ENCODE measurements at places on chromosomes 3 and 15. TPM values are rescaled to one million over a fixed set of nuclear protein-coding genes. Genes with fewer than 3 reads are reported as not detected.

DNA sequence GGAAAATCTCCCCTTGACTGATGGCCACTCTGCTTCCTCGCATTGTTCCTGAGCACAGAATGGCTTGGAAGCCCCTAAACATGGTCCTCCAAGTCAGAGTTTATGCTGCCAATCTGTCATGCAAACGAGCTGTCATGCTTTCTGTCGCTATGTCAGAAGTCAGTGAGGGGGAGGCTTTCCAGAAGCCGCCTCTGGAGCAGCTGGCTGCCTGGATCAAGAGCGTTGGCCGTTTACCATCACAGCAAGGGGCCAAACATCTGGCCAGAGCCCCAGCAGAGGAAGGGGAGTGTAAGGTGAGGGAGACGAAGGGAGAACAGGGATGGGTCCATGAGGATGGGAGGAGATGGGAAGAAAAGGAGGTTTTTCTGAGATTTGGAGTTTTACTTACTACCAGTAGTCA lies 372.6 kb upstream of the NR2F2 start:
- no peak for DNase-seq

DNA sequence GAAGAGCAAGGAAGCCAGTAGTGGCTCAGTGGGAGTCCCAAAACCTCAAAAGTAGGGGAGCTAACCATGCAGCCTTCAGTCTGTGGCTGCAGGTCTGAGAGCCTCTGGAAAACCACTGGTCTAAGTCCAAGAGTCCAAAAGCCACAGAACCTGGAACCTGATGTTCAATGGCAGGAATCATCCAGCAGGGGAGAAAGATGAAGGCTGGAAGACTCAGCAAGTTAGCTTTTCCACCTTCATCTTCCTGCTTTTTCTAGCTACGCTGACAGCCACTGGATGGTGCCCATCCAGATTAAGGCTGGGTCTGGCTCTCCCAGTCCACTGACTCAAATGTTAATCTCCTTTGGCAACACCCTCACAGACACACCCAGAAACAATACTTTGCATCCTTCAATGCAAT lies 626.3 kb downstream of the NAALADL2 start:
- no peak for DNase-seq

GRCh38 chr15:31352911-31353811 lies 26.5 kb downstream of the KLF13 start:
- peak; percentile 64 for DNase-seq

- DNase-seq: no peak
These were observed 246.7 kb downstream of the SHOX2 start for GRCh38 chr3:157859541-157859940.

DNA sequence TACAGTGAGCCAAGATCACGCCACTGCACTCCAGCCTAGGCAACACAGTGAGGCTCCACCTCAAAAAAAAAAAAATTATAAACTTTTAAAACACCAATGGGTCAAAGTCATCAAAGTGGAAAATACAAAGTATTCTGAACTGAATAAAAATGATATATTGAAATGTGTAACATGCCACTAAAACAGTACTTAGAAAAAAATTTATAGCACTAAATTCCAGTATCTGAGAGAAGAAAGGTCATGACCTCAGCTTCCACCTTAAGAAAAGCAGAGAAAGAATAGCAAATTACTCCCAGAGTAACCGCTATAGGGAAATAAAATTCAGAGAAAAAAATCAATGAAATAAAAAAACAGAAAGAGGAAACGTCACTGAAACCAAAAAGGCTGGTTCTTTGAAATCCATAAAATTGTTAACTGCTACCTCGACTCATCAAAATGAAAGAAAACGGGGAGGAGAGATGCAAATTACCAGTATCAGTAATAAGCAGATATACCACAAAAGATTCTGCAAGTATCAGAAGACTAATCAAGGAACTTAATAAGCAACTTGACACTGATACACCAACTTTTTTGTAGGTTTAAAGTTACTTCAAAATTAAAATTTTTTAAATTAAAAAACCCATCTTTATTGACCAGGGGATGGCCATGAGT lies 20.8 kb downstream of the ATP13A3 start:
- no peak for DNase-seq

DNA sequence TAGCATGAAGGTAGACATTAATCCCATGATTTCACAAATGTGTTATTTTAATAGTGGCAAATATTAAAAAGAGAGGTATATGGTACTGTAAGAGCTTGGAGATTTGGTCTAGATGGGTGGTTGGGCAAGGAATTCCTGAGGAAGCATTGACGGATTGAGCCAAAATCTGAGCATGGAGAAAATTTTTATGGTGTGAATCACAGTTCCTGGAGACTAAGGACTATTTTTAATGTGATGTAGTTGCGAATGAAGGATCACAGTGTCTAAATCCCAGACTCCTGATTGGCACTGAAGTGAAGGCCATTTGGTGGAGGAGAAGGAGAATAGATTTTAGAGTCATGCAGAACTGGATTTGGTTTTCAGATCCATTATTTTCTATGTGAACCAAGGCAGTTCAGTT lies 188.7 kb upstream of the FEZF2 start:
- DNase-seq: no peak

Gene ATP13A3
- 4.6 TPM for polyA plus RNA-seq

Gene ANKUB1
- not detected for polyA plus RNA-seq

Gene ZNF501
- polyA plus RNA-seq: 2.2 TPM

All from naive thymus-derived CD4-positive, alpha-beta T cell (primary cell).